ENCODE measurements at places on chromosomes 11 and 22.

GRCh38 chr22:45602824-45603595 lies 68.6 kb upstream of the ATXN10 start:
- DNase-seq = peak; percentile 65

DNA sequence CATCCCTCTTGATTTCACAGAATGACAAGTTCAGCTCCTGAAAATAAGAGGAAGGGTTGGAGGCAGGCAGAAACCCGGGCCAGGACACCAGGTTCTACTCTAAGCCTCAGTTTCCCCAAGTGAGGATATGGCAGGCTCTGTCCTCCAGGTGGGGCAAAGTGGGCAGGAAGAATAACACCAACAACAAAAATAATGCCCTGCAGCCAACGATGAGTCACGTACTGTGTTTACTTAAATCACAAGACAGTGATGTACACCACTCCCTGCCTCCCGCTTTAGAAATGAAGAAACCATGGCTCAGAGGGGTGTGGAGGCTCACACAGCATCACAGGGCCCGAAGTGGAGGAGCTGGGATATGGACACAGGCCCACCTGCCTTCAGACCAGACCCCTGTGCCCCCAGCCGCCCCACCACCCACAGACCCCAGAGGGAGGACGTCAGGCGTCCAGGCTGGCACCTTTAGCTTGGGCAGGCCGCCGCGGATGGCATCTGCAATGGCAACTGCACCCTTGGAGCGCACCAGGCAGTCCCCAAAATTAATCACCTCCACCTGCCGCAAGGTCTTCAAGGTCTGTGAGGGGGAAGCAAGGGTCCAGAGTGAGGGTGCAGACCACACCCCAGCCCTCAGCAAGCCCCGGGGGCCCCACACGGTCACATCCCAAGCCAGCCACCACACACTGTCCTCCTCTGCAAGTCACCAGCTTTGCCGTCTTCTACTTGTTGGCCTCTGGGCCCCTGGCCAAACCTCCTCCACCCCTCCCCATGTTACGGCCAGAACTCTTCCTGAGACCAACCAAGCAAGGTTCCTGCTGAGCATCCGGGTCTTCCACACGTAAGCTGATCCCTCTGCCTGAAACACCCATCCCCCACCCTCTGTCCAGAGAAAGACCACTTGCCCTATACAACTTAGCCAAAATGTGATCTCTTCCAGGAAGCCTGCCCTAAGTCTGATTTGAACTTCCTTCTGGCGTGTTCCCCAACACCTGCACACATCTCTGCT lies 15.8 kb upstream of the CHADL start:
- no peak for DNase-seq

GRCh38 chr11:68756171-68756766 lies 4.9 kb upstream of the TESMIN start:
- no peak for DNase-seq

GRCh38 chr11:133041181-133041580 lies 491.1 kb downstream of the OPCML start:
- DNase-seq = no peak

DNA sequence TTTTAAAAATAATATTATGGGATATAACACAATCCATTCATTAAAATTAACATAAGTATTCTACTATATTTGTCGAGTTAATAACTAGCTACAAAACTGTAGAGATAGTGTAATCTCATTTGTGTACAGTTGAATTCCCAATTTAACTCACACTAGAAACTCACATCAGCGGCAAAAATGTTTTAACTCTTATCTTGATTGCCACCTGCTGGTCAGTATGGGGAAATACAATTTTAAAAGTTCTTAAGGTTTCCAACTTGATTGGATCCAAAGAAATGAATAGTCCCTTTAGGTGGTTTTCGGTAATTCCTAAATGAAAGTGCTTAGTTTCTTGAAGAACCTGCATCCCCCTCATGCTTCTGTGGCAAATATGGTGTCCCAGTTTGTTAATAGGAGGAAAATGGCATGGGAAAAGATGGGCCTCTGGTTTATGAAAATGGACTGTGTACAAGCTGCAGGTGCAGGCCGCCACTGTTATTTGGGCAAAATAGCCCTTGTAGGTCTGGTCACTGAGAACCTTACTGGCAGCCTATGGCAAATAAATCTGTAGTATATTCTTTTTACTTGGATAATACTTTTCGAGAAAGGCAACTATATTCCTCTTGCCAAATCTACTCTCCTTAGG lies 33.7 kb upstream of the SLC17A6 start:
- DNase-seq = peak; percentile 39

- no peak for DNase-seq
These were observed 1.4 kb upstream of the KCNQ1OT1 start for GRCh38 chr11:2701230-2701629.

GRCh38 chr11:91998481-91998880 lies 226.1 kb upstream of the FAT3 start:
- DNase-seq = peak; percentile 83

- no peak for DNase-seq
These were observed 15.3 kb downstream of the IL18BP start for GRCh38 chr11:72013765-72014711.

GRCh38 chr11:1228921-1229451 lies 6.1 kb downstream of the MUC5B start:
- no peak for DNase-seq

DNA sequence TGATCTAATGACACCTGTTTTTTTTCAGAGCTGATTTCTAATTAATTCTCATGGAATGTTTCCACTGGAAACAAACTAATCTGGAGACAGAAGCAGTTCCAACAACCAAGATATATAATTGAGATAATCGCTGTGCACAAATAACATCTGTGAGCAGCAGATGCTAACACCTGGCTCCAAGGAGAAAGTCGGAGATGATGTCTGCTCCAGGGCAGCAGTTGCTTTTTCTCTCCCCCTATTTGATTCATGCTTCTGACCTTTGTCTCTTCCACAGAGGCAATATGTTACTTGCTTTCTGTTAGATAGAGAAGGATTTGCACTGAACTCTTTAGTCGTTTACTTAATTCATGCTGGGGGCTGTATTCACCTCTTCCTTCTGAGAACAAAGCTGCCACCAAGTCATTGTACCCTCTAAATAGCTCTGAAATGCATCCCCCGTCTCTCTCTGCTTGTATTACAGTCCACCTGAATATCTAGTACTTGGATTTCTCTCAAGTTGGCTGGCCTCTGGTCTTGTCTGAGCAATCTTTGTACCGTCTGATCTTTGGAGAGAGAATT lies 187.4 kb downstream of the MYO18B start:
- DNase-seq = no peak

GRCh38 chr22:16834971-16835370 lies 9.8 kb upstream of the XKR3 start:
- no peak for DNase-seq

GRCh38 chr11:61138935-61139334 lies 22.3 kb downstream of the VPS37C start:
- DNase-seq = no peak

GRCh38 chr11:34890089-34890488 lies 26.1 kb downstream of the APIP start:
- no peak for DNase-seq

DNA sequence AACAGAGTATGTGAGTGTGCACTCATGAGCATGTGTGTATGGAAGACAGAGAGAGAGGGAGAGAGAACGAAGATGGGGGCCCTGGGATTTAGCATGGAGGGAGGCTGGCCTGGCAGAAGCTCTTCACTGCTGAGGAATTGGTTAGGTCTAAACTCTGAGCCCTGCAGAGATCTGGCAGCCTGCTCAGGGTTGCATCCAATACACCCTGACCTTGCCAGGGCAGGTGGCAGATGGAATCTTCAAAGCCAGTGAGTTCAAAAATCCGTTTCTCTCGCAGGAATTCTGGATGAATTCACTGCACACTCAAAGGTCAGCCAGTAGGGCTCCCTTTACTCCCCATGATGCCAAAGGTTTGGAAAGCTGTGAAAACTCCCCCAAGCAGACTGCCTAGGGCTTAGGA lies 61.4 kb upstream of the OLFML1 start:
- no peak for DNase-seq

DNA sequence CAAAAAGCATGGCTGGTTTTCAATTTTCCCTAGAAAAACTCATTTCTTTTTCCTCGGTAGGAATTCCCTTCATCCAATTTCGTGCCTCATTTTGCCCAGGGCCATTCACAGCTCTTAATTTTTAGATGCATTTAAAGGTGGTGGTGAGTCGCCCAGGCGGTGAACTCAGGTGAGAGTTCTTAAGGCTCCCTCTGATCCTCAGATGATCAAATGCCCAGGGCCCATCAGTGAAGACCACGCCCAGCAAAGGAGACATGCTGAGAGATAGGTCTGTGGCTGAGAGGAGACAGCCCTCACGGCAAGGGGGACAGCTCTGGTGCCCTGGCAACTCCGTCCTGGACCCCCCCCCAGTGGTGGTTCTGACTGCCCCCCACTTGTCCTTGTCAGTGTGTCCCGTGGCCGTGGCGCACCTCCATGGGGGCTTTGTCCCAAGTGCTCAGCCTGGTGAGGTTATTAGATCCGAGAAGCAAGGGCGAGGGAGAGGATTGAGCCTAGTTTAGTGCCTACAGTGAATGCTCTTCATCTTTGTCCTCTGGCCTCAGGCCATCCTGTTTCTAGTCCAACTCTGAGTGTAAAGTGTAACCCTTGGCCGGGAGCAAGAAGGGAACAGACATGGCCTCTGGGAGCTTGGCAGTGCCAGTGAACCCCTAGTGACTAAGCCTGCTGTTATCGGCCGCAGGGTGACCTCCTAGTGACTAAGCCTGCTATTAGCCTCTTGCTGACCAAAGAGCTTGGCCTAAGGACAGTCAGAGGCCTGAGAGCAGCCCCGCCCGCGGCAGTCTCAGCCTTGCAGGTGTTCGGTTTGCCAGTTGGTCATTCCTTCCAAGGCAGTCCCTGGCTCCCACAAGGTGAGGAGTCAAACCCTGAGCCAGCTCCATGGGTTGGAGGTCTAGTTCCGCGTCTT lies 83.5 kb downstream of the CTTN start:
- no peak for DNase-seq

DNA sequence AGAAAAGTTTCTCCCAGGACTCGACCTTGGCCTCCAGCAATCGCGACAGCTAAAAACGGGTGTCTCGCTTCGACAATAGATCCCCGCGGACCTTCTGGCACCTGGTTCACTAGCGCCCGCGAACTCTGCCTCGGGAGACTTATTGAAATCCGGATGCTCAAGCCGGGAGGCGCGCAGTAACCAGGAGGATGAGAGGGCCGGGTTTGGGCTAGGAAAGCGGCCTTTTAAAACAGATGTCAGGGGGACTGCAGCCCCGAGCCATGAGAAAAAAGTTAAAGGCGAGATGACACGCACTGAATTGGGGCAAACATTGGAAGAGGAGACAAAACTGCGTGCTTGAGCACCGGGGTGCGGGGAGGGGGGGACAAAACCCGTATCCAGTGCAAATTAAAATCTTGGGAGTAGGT lies 637 bp upstream of the ZBTB16 start:
- DNase-seq = no peak

DNA sequence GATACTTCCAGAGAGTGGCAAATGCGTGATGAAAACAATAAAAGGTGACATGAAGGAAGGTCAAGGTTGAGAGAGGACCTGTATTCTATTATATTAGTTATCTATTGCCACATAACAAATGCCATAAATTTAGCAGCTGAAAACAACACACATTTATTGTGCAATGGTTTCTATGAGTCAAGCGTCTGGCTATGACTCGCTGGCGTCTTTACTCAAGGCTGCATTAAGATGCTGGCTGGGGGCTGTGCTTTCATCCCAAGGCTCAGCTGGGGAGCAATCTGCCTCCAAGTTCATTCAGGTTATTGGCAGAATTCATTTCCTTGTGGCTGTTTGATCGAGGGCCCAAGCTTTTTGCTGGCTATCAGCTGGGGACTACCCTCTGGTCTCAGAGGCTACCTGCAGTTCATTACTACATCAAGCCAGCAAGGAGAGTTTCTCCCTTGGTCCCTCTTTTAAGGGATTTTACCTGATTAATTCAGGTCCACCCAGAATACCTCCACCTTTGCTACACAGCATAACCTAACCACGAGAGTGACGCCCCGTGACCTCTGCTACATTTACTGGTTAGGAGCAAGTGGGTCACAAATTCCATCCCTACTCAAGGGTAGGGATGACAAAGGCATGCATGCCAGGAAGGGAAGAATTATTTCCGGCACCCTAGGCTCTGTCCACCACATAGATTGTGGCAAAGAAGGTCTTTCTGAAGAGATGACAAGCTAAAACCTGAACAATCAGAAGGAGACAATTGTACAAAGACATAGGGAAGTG lies 549.1 kb downstream of the MN1 start:
- no peak for DNase-seq

DNA sequence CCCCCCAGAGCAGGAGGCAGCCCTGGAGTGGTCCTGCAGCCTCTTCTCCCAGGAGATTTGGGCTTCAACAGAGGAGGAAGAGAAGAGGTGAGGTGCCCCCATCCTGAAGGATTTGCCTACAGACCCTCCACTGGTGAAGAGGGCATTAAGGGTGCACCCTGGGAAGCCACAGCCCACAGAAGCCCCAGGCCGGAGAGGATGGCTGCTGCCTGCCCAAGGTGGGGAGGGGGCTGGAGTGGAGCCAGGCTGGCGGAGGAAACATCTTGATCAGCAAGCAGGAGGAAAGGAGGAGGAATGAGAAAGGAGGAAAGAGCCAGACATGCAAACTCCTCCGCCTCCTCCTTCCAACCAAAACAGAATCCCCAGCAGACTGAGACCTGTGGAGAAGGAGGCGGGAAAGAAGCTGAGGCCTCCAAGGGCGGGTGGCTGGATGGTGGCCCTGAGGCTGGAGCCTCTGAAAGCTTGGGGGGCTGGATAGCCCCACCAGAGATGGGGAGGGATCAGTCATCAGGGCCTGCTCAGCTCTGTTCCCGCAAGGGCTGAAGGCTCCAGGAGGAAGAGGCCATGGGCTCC lies 31.3 kb downstream of the ARRB1 start:
- DNase-seq = no peak

- no peak for DNase-seq
These were observed 80.9 kb upstream of the CD44 start for GRCh38 chr11:35057926-35058668.

GRCh38 chr22:40684728-40685127 lies 5.4 kb downstream of the MCHR1 start:
- no peak for DNase-seq

GRCh38 chr11:105466582-105467228 lies 143.2 kb upstream of the GRIA4 start:
- no peak for DNase-seq

DNA sequence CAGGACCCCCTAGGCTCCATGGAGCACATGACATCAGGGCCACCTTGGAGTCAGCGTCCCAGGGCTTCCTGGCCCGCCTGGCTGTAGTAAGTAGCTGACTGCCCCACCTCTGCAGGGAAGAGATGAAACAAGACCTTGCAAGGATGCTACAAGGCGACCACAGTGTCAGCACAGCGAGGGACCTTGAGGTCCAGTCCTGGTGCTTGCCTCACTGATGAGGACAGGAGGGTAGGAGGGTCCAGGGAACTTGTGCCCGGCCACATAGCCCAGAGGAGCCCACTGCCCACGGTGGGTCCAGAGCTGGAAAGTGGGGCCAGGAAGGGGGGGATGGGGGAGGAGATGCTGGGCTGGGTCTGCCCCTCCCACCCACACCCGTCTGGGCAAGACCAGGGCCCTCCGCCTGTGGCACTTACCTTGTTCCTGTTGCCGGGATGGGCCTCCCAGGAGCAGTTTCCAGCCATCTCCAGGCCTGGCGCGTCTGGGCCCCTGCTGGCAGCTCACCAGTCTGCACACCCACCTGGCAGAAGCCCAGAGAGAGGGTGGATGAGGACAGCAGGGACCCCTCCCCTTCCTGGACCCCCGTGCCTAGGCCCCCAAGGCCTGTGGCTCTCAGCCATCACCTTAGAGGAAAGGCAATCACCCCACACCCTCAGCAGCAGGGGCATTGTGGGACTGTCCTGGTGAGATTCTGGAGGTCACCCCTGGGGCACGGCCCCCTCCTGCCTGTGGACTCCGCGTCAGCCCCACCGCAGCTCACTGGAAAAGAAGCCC lies 3.4 kb downstream of the MRGPRF start:
- no peak for DNase-seq

- DNase-seq = no peak
These were observed 11.9 kb downstream of the POLD3 start for GRCh38 chr11:74604311-74604710.
